ENCODE measurements at places on chromosomes 1 and 21.

DNA sequence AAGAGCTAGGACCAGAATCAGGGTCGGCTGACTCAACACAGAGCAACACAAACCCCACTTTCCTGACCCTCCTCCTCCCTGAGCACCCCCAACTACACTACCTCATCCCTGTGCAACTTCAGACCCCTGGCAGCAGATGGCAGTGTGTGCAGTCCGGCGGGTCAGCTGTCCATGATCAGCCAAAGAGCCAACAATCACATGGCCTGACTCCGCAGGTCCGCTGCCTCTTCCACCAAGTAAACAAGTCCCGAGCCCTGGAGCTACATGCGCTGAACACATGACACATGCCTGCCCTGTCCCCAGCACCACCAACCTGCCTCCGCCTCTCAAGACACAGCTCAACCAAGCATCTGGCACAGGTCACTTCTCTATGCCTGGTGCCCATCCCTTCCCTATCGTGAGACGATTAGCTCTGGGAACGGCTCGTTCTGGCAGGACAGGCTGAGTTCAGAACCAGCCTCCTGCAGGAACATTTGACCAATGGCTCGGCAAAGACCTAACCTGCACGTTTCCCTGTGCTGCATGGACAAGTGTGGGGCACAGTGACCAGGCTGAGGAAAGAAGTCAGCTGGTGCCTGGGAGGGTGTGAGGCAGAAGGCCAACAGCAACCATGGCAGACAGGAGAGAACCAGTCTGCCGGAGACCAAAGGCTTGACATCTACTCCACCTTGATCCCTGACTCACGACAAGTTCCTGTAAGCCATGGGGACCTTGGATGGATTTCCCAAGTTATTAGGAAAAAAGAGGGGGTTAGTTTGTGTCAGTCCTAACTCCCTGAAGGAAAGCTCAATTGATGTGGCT is 60.3 kb downstream of the CD46 start:
- DNase-seq, result no peak

GRCh38 chr1:115748401-115749150 is 19.9 kb downstream of the CASQ2 start:
- DNase-seq, result no peak

DNA sequence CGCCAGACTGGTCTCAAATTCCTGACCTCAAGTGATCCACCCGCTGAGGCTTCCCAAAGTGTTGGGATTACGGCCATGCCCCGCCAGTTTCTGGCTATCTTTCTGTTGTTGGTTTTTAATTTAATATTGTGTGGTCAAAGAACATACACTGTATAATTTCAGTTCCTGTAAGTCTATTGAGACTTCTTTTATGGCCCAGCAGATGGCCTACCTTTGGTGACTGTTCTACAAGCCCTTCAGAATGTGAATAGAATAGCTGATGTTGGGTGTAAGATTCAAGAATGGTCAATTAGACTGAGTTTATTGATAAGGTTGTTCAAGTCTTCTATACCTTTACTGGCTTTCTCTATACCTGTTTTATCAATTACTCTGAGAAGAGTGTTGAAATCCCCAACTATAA is 10.7 kb downstream of the HES2 start:
- DNase-seq, result no peak

- no peak for DNase-seq
These were observed 20.7 kb upstream of the AHCYL1 start for GRCh38 chr1:109963864-109964263.

DNA sequence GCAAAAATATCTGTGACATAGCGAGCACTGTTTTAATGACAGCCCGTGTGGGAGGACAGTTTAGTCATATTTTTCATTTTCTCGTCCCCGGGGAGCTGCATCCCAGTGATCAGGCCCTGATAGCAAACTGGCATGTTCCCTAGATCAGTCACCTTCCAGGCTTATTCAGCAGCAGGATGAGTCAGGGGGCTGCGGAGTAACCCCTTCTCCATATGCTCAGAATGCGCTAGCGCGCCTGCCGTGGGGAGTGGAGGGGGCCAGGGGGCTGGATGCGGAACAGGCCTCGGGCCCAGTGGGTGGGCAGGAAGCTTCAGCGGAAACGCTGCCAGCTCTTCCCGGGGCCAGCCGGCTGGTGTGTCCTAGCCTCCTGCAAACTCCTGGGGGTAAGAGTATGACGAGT is 94.0 kb downstream of the KCND3 start:
- DNase-seq, result no peak

DNA sequence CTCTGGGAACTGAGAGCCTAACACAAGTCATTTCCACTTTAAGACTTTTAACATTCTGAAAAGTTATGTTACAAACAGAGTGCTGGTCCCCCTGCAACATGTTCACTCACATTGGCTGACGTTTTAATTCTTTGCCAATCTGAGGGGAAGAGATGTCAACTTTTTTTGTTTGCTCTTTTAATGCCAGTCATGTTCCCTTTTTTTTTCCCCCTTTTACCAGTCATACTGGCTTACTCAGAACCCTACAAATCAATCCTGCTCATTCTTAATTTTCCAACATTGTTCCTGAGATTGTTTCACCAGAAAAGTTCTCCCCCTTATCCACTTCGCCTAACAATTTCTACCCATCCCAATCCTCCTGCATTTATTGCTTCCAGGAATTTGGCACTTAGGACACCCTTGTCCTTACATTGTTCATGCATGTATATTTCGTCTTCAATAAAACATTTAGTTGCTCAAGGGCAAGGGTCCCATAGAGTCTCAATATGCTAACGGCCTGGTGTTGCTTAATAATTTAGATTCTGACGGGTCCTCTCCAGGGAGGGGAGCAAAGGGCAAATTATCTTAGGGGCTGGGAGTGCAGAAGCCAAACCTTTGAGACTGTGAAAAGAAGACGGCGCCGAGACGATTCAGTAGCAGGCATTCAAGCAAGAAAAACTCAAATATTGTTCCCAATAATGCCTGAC is 624 bp upstream of the CR1L start:
- DNase-seq, result no peak

DNA sequence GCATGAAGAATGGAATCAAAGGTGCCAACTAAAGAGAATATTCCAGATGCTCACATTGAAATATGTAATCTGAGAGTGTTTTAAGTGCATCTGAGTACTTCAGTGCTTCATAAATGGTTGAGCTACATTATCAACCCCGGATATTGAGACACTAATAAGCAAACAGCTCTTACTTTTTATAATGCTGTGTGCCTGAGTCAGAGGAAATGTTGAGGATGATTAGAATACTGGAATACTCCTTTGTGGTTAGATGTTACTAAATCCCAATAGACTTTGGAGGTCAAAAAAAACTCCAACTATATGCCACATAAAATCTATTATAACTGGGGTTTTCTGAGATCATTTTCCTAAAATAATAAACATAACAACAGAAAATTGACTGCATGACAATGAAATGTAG is 12.5 kb upstream of the KCNA3 start:
- DNase-seq, result no peak

DNA sequence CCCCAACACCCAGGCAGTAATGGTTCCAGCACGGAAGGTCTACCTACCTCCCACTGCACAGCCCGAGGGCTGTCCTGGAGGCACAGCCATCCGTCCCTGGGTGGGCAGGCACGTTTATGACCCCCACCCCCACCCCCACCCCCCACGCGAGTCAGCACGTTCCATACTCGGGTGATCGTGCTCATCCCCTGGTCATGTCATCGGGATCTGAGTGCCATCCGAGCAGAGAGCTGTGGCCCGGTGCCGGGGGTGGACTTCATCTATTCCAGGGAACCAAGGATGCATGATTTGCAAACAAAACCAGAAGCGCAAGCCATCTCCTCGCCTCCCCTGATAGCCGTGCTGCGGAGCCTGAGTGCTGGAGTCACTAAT is 1.1 kb downstream of the TSPEAR start:
- DNase-seq, result no peak

- no peak for DNase-seq
These were observed 16.4 kb upstream of the CPT2 start for GRCh38 chr1:53180226-53180625.

DNA sequence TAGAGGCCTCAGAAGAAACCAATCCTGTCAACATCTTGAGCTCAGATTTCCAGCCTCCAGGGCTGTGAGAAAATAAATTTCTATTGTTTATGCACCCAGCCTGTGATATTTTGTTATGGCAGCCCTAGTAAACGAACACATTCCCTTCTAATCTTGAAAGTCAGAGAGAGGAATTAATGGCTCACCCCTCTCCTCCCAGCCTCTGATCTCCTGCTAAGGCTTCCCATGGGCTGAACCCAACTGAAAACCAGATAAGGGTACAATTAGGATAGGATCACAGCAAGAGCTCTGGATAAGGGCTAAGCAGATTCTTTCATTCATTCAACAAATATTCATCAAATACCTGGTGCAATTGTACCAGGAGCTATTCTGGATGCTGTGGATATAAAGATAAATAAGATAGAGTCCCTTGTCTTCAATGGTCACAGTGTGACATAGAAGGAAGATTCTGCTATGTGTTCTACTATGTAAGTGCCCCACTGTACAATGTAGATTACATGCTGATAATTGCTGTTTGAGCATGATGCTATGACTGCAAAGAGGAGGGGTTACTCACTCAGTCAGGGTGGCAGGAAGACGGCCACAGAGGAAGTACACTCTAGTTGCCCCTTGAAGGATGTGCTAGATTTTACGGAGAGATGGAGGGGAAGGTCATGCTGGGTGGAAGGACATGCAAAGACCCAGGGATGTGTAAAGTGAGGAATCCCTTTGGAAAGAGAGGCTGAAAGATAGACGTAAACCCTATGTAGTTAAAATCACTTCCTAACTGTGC is 203.3 kb upstream of the JUN start:
- no peak for DNase-seq

GRCh38 chr21:29250636-29251035 is 48.1 kb upstream of the BACH1 start:
- no peak for DNase-seq

- DNase-seq, result no peak
These were observed 276.5 kb downstream of the DNM3 start for GRCh38 chr1:172117800-172118199.

- DNase-seq, result peak; percentile 36
These were observed 2.6 kb upstream of the IFI44L start for GRCh38 chr1:78617615-78618026.

- peak; percentile 82 for DNase-seq
These were observed 8.7 kb upstream of the GPR161 start for GRCh38 chr1:168145184-168146159.

- DNase-seq, result no peak
These were observed 41.7 kb downstream of the USP48 start for GRCh38 chr1:21741206-21741605.

GRCh38 chr1:212488436-212489283 is 55.9 kb downstream of the NENF start:
- peak; percentile 16 for DNase-seq

GRCh38 chr1:21518774-21519455 is 9.7 kb downstream of the ALPL start:
- no peak for DNase-seq

DNA sequence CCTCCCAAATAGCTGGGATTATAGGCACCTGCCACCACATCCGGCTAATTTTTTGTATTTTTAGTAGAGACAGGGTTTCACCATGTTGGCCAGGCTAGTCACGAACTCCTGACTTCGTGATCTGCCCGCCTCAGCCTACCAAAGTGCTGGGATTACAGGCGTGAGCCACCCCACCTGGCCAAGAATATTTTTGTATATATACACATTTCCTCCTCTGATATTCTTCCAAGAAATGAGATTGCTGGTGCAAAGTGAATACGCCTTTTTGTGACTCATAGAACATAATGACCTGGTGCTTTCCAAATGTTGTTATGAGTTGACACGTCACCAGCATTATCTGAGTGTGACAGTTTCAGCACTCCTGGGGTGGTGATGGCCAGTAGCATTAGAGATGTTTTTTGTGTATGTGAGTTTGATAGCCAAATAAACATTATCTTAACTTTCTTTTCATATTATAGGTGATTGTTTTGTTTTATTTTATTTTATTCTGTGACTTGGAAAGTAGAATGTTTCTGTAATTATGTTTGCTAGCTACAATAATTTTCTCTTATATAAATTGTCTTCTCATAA is 54.9 kb downstream of the KCNK1 start:
- DNase-seq, result no peak

DNA sequence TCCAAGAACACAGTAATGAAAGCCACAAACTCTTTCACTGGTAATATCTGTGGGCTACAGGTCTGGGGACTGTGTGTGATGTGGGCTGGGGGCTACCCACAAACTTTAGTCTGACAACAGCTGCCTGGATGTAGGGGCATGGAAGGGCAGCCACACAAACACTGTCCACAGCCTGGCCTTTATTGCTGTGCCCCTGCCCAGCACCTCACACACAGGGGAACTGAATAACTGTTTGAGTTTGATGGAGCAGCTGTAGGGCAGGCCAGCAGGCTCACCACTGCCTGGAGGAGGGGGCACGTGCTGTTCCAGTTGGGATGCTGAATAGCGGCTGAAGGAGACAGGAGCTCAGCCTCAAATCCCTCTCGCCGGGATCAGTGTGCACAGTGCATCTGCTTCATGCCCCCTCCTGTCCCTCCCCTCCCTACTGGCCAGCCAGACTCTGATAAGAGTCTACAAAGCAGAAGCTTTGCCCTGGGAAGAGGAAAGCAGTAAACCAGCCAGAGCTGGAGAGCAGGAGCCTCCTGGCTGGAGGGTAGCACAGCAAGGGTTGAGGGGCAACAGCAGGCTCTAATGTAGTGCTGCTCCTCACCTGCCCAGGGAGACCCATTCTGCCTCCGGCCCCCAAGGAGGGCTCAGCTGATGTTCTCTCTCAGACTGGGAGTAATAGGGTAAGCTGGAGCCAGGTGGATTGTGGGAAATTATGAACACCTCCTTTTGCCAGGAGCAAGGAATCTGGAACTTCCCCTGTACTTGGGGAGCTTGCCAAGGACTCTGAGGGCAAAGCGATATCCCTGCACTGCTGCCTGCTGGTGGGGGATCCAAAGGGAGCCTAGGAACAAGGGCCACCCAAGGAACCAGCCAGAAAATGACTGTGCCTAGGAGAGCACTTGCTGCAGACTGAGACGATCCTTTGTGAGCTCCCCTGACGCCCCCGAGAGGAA is 70.2 kb upstream of the GOLT1A start:
- no peak for DNase-seq

- no peak for DNase-seq
These were observed 25.6 kb downstream of the CSTB start for GRCh38 chr21:43750339-43751033.

- no peak for DNase-seq
These were observed 48.2 kb downstream of the NTPCR start for GRCh38 chr1:232998646-232999045.

DNA sequence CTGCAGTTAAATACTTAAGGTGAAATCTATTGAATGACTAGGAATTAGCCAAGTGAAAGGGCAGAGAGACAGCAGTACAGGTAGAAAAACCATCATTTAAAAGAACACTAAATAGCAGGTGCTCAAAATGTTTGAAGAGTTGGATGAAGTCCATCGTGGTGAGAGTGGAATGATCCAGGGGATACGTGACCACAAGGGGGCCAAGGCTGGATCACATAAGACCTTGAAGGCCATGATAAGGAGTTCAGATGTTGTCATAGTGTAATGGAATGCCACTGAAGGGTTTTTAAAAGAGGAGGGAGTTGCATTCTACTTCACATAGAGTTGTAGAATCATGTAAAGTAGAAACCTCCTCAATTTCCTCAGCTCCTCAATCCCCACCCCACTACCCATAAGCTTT is 34.8 kb upstream of the HOOK1 start:
- no peak for DNase-seq

- no peak for DNase-seq
These were observed 16.3 kb upstream of the DNAJC6 start for GRCh38 chr1:65292861-65293593.

GRCh38 chr1:239979456-239979855 is 112.2 kb upstream of the FMN2 start:
- DNase-seq, result no peak

GRCh38 chr1:12272770-12273169 is 42.9 kb downstream of the VPS13D start:
- DNase-seq, result no peak
